ENCODE measurements at places on chromosomes 6 and 20. TPM values are rescaled to one million over a fixed set of nuclear protein-coding genes. Genes with fewer than 3 reads are reported as not detected.
A peak's percentile ranks its signal among the peaks of the same experiment; 100 is the strongest.

The BHLHE23 gene
- not detected for total RNA-seq

- DNase-seq: no peak
These were observed 287.6 kb upstream of the SOX4 start for GRCh38 chr6:21305893-21306332.

The RIOK1 gene
- total RNA-seq: 25.2 TPM

DNA sequence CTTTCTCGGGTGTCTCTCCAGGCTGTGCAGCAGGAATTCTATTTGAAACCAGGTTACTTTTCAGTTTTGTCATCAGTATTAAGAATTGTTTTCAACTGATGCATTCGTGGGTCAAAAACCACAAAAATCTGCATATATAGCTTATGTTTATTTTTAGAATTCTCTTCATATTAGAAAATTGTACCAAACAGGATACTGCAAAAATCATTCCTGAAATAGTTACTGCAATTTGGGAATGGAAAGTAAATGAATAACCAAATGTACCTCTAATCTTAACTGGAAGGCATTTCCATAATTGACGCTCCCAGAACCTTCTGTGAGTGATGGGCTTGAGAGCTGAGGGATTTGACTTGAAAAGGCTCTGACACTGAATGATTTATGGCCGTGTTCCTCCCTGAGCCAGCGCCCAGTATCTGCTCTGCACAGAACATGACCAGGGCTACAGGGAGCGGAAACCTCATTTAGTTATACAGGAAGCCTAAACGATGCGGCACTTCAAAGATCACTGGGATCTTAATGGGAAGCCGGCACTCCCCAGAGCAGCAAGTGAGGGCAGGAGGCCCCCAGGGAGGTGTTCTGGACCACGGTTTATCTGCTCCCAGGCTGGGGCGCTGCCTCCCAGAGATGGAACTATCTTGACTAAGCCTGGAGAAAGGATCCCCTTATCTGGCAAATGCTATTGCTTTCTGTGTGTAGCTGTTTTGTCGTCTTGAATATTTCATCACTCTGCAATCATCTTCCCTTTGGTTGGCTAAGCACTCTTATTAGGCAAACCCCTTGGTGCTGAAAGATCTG lies 446.0 kb downstream of the QKI start:
- peak; percentile 15 for DNase-seq

The PTK6 gene
- total RNA-seq: 0.21 TPM

GRCh38 chr6:165732696-165733488 lies 69.9 kb upstream of the PDE10A start:
- DNase-seq: no peak

The MAFB gene
- 84.1 TPM for total RNA-seq

- DNase-seq: no peak
These were observed 321.3 kb upstream of the TCF21 start for GRCh38 chr6:133567636-133568035.

The ZNF322 gene
- 22.9 TPM for total RNA-seq

DNA sequence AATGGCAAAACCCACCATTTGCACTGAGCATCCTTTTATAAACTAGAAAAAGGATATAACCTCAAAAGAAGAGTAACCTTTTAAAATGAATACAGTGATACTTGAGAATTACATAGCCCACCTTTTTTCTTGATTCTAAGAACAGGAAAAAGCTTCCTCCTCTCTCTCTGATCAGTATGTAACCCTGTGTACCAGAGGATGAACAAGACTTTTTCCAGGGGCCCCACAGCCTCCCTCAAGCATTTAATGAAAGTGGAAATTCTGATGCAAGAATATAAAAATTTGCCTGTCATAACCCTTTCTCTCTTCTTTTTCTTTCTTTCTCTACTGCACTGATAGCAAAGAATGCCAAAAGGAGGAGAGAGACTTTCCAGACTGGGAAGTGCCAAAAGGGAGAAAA lies 64.2 kb upstream of the BTN3A2 start:
- no peak for DNase-seq

GRCh38 chr6:15431762-15432483 lies 186.1 kb downstream of the JARID2 start:
- no peak for DNase-seq

GRCh38 chr20:62719250-62719935 lies 10.8 kb downstream of the NTSR1 start:
- no peak for DNase-seq

DNA sequence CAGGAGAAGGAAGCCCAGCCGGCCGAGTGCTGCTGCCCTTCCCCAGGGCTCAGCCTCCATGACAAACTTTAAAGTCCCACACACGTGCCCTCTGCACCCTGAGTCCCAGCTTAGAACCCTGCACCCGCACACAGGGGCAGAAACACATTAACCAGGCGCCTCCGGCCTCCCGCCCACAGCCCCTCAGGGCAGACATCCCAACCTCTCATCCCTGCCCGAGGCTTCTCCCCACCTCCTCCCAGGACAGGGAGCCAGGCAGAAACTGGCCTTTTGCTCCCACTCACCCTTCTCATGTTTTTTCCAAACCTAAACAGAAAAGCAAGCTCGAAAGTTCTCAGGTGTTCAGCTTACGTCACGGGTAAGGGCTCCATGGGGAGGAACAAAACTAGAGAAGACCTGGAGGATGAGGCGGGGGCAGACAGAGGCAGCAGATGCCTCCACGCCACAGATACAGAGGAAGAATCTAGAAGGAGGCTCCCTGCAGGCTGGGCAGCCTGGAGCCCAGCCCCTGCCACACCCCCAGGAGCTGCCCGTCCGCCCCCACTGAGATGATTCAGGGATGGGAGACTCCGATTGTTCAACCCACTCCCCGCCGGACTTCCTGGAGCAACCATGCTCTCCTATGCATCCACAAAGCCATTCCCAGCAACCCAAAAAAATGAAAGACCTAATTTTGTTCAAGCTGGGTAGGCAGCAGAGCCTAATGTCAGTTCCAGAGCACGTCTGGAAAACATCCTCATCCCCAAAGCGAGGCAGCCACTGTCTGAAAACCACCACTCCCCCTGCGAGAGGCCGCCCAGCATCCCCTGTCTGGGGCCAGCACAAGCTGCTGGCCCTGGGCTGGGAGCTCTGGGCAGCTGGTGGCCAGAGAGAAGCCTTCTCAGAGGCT lies 8.8 kb downstream of the KCNQ2 start:
- no peak for DNase-seq

Measured in tibial nerve (tissue), 4 donors.